Stimulated activated CD8-positive, alpha-beta memory T cell treated with anti-CD3 and anti-CD28 coated beads, Interleukin-15, amount 100 ng/mL, for 4 hours (primary cell): ENCODE measurements at places on chromosomes 16 and 17.

DNA sequence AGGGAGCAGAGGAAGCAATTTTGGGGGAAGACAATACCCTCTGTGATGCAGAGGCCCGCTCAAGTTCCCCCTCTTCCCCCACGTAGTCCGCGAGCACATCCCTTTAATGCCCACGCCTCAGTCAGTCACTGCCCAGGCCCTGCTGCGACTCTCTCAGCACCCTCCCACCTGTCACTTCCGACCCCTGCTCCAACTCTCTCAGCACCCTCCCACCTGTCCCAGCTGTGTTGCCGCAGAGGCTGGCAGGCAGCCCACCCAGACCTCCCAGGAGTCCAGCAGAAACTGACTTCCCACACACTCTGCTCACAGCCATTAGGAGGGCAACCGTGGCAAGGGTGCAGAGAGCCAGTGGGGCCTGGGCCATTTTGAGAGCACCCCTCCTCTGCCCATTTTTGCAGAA, 92.7 kb downstream of the WSCD1 start:
- no peak for DNase-seq

GRCh38 chr16:70276392-70276791, 12.9 kb downstream of the AARS1 start:
- no peak for DNase-seq

DNA sequence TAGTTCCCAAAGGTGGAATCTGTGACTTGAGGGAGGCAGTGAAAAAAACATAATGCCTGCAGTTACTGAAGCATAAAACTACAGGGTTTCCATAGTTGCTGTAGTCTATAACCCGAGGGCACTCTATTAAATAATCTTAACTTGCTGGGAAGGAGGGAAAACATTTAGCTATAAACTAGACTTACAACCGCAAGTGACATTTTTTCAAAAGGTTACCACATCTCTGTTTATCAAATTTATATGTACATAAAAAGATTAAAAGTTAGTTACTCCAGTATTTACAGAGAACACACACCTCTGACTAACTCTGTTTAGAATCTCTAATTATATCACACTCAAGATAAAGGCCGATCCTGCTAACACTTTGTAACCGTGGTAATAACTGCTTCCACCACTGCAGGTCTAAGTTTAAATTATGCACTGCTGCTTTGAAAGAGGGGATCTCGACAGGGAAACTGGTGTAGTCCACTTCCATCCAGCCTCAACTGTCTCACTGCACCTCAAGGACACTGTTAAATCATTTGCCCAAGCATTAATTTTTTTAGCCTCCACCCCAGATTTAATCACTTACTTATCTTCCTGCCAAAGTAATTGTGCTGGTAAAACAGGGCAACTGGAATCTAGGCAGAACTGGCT, 14.6 kb downstream of the KCNJ16 start:
- no peak for DNase-seq

DNA sequence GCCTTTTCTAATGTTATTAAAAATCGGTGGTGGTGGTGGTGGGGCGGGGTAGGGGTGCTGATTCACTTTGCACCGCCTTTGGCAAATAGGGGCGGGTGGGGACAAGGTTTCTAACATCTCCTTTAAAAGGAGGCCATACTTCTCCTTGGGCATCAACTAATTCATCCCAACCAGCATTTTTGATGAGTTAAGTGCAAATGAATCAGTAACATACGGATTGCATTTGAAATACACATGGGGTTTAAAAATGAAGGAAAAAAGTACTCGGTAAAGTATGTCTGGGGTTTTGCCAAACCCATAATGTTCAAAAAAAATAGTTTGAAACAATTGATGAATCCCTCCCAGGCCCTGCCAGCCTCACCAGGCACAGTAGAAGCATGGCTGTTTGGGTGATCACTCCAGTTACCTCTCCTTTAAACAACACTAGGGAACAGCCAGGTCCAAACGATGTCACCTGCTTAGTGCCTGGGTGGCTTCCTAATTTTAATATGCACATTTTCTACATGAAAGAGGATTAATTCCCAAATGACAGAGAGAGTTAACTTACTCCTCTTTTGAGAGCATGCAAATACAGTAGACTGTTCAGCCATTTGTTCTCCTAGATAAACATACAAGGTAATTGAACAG, 107.2 kb downstream of the ANKFN1 start:
- DNase-seq: no peak

DNA sequence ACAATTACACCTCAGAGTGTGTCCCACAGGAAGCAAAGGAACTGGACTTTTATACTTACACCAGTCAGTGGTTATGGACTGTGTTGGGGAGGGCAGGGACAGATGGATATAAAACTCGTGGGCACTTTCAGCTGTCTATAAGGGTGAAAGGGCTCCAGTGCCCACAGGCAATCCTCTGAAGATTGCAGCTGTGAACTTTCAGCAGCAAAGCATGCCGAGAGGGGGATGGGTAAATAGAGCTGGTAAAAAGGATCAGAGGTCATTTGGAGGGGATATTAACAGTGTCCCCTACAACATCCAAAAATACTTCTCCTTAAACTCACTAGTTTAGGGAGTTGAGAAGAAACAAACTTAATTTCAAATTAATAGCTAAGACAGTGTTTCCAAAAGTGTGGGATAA, 13.3 kb upstream of the RFWD3 start:
- no peak for DNase-seq

GRCh38 chr16:2829501-2830354, at the start of gene ZG16B:
Gene ZG16B, plus strand, starts transcription at chr16:2830303. Its CDS starts 139 bp downstream, at chr16:2830442.
- no peak for DNase-seq

GRCh38 chr17:16987830-16988601, 16.1 kb upstream of the TNFRSF13B start:
- peak; percentile 32 for DNase-seq

- DNase-seq: no peak
Observed at GRCh38 chr17:32015245-32016013, 8.2 kb downstream of the LRRC37B start.

DNA sequence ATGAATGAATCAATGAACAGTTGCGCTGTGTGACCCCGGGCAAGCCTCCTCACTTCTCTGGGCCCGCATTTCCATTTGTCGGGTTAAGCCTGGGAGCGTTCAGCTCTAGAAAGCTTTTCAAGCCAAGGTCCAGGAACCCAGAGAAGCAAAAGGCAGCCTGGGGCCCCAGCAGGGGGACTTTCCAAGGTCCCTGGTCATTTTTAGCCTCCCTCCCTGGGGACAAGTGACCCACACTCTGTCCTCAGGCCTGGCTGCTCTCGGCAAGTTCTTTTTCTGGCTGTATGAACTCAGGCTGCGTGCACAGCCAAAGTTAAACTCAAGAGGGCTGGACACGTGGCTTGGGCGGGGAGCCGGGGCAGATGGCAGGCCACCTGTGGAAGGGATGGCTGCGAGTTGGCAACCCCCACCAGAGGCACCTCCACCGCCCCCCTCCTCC, 41.4 kb upstream of the CIBAR2 start:
- DNase-seq: no peak

- DNase-seq: no peak
Observed at GRCh38 chr17:16879686-16880085, 92.2 kb downstream of the TNFRSF13B start.

- DNase-seq: no peak
Observed at GRCh38 chr17:28957277-28957991, 6.1 kb upstream of the PHF12 start.
